Activated CD4-positive, alpha-beta memory T cell treated with anti-CD3 and anti-CD28 coated beads, Interleukin-2, amount 10 ng/mL, durations not matched to agents 7 days and 5 days (primary cell): ENCODE measurements at places on chromosomes 11 and 22. TPM values are rescaled to one million over a fixed set of nuclear protein-coding genes. Genes with fewer than 3 reads are reported as not detected.
A peak's percentile ranks its signal among the peaks of the same experiment; 100 is the strongest.

DNA sequence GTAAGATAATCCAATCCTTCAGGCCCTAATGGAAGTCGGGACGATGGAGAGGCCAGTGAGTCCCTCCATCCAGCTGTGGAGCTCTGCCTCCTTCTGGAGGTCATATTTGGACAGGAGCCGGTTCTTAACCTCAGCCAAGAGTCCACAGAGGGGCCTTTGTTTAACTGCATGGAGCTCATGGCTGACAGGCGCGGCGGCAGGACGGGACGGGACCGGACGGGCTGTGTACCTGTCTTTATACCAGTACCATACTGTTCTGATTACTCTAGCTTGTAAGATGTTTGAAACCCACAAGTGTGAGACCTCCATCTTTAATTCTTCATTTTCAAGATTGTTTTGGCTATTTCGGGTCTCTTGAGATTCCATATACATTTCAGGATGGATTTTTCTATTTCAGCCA lies 20.2 kb upstream of the SPATA19 start:
- H3K27me3 ChIP-seq: peaks cover 5% of the 10 kb centered on the region
- no peak overlapping the region for H3K4me3 ChIP-seq
- no peaks in the 10 kb centered on the region for H3K4me1 ChIP-seq

DNA sequence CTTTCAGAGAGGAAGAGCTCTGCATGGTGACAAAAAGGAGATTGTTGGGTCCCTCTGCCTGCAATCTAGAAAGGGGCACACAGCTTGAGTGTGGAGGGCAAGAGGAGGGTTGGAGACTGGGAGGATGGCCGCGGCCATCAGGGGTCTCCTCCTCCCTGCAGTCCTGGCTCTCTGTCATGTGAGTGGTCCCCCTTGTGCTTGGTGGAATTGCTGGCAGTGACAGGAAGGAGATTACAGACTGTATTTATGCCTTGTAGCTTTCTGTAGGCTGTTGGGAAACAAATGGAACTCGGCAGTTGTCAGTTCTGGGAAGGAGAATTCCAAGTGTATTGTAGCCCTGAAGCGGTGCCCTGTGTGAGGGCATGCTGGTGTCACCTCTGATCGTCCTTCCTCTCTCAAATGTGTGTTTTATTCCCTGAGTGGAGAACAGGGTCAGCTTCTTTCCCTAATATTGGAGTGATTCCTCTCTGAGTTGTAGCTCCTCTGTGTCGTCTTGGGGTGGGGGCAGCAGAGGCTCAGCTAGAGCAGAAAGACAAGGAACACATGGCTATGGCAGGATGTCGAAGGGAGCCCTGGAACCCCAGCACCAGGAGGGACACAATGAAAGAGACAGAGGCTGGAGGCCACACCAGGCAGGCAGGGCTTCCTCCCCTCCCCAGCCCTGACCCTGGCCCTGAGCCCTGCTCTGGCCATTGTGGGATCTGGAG lies 163.1 kb downstream of the PKNOX2 start:
- H3K27me3 ChIP-seq: peaks cover 40% of the 10 kb centered on the region
- H3K36me3 ChIP-seq: no peaks in the 10 kb centered on the region
- no peak for DNase-seq
- no peak overlapping the region for H3K27ac ChIP-seq

DNA sequence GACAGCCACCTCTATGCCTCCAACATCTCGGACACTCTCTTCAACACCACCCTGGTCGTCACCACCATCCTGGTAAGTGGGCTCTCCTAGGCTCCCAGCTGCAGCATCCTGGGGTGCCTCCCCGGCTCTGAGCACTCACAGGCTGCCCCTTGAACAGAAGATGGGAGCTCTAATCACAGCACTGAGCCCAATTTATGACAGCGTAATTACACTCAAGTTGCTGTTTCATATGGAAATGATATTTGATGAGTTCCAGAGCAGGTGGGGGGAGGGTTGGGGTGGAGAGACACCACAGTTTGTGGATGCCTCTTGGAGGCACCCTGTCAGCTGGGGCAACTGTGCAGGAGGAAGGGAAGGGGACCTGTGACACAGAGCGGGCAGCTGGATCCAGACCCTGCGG lies 125.3 kb upstream of the TBCEL start:
- H3K4me3 ChIP-seq: no peak overlapping the region
- peaks cover 7% of the 10 kb centered on the region for H3K27me3 ChIP-seq
- H3K4me1 ChIP-seq: no peaks in the 10 kb centered on the region
- DNase-seq: no peak

DNA sequence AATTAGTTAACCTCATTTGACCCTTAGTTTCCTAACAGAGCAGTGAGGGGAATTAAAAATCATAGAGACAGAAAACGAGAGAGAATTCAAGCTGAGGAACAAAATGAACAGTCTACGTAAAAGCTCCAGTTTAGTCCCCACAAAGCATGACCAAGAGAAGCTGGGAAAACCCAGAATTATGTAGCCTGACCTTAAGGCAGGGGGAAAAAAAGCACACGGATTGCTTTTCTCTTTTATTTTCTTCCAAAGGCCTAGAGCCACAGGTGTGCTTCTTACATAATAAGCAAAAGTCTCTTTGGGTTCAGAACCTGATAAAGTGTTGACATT lies 514 bp upstream of the AMBRA1 start:
- H3K4me1 ChIP-seq: peaks cover 51% of the 10 kb centered on the region
- no peak for DNase-seq
- H3K36me3 ChIP-seq: peaks cover 11% of the 10 kb centered on the region
- H3K4me3 ChIP-seq: peak overlapping the region; percentile 88
- H3K27me3 ChIP-seq: no peaks in the 10 kb centered on the region
- peak overlapping the region; percentile 71 for H3K27ac ChIP-seq

DNA sequence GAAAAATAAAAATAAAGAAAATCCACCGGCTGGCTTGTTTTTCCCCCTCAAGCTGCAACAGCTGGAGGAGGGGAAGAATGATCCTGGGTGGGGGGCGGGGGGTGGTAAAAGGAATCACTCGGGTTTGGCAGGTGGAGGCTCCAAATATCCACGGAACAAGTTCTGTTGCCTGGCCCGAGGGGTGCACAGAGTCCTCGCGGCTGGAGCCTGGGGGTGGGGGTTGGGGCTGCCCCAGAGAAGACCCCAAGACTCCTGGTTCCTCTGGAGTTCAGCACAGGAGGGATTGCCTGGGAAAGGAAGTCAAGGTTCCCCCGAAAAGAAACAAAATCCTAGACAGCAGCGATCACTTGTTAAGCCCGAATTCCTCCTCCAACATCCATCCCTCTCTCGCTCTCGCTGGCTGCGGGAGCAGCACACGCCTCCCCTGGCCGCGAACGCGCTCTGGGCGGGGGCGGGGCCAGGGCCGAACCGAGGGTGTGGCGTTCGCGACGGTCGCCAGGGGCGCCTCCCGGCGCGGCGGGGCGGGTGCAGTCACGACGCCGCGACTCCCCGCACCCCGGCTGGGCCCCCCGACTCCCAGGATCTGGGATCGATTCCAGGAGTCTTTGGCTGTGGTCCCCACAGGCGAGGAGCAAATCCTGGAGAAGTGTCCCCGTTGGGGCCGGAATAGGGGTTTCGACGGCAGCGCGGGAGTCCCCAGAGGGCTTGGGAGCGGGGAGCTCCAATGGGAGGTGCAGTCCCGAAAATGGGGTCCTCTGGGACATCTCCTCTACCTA lies at the start of gene KCNA4:
Gene KCNA4, minus strand, starts transcription at position 443 of the 776 bp plus-strand sequence. CDS start 4,352 bp downstream, outside the sequence.
- H3K36me3 ChIP-seq: no peaks in the 10 kb centered on the region
- H3K4me1 ChIP-seq: no peaks in the 10 kb centered on the region
- H3K27ac ChIP-seq: no peak within 1 kb of the TSS
- H3K4me3 ChIP-seq: no peak within 1 kb of the TSS
- peaks cover 23% of the 10 kb centered on the region for H3K27me3 ChIP-seq

- no peak for DNase-seq
- H3K36me3 ChIP-seq: no peaks in the 10 kb centered on the region
- H3K4me3 ChIP-seq: no peak overlapping the region
- no peaks in the 10 kb centered on the region for H3K4me1 ChIP-seq
Measured at GRCh38 chr22:45966895-45967365, 10.0 kb downstream of the WNT7B start.

GRCh38 chr11:110086892-110087309 lies 6.3 kb upstream of the ZC3H12C start:
- H3K27me3 ChIP-seq: peaks cover 28% of the 10 kb centered on the region
- no peaks in the 10 kb centered on the region for H3K36me3 ChIP-seq
- H3K27ac ChIP-seq: no peak overlapping the region
- H3K4me3 ChIP-seq: no peak overlapping the region
- no peak for DNase-seq

- no peaks in the 10 kb centered on the region for H3K36me3 ChIP-seq
- no peaks in the 10 kb centered on the region for H3K27me3 ChIP-seq
- H3K4me3 ChIP-seq: no peak overlapping the region
- H3K27ac ChIP-seq: no peak overlapping the region
- no peak for DNase-seq
Measured at GRCh38 chr11:1411301-1411700, 21.6 kb downstream of the BRSK2 start.

DNA sequence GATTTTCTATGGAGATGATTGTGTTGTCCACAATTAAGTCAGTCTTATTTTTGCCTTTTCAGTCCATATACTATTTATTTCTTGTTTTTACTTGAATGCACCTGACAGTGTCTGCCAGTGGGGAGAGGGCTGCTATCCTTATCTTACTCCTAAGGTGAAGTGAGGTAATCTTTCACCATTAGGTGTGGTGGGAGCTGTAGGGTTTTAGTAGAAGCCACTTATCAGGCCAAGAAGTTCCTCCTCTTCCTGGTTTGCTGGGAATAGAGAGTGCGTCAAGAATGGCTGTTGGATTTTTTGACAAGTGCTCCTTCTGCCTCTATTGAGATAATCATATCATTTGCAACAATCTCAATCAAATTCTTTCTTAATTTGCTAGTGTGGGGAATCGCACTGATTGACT lies 108.4 kb downstream of the KCNQ1 start:
- no peak overlapping the region for H3K4me3 ChIP-seq
- H3K36me3 ChIP-seq: no peaks in the 10 kb centered on the region
- no peak for DNase-seq
- peaks cover 4% of the 10 kb centered on the region for H3K4me1 ChIP-seq

GRCh38 chr11:17351510-17352176 lies at the start of gene NCR3LG1:
Gene NCR3LG1 (plus strand): TSS chr11:17351800. CDS start chr11:17351970, 170 bp downstream.
- peaks cover 48% of the 10 kb centered on the region for H3K27me3 ChIP-seq
- H3K4me1 ChIP-seq: peaks cover 35% of the 10 kb centered on the region

Gene CCDC88B
- 106 TPM for total RNA-seq

DNA sequence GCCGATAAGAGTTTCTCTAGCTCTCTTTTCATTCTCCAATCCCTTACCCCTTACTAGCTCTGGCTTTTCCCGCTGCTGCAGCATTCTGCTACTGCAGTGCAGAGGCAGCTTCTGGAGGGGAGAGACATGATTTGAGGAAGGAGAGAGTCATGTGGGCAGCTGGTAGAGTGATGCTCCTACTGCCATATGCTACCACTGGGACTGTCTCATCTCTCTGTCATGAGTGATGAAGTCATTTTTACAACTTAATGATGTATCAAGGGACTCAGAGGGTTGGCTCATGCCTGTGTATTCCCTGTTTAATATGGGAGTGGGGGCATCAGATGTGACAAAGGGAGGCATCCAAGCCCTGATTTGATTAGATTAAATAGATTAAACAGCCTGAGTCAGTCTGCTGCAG lies 11.3 kb downstream of the SLC17A6 start:
- no peak for DNase-seq
- no peaks in the 10 kb centered on the region for H3K4me1 ChIP-seq

DNA sequence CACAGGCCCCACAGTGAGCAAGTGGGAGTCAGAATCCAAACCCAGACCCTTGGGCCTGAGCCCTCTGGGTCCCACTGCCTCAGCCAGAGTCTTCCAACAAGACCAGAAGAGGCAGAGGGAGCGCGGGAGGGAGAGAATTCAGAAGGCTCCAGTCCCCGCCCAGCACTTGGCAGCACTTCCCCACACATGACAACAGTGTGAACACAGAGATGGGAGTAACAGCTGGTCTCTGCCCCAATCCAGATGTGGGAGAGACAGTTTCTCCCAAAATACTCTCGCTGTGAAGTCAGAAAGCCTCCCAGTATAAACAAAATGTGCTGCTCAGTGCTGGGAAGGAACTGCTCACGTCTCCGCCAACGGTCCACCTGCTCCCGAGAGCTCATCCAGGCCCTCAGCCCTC lies 219.9 kb downstream of the MN1 start:
- H3K27ac ChIP-seq: no peak overlapping the region
- H3K36me3 ChIP-seq: no peaks in the 10 kb centered on the region
- DNase-seq: no peak
- H3K27me3 ChIP-seq: no peaks in the 10 kb centered on the region
- H3K4me1 ChIP-seq: no peaks in the 10 kb centered on the region
- no peak overlapping the region for H3K4me3 ChIP-seq

Gene KCNJ4
- not detected for total RNA-seq

Gene DCPS
- 35.8 TPM for total RNA-seq

Gene HEPN1
- total RNA-seq: not detected

- no peak overlapping the region for H3K4me3 ChIP-seq
- peaks cover 12% of the 10 kb centered on the region for H3K4me1 ChIP-seq
- H3K27me3 ChIP-seq: peaks cover 24% of the 10 kb centered on the region
- peaks cover 2% of the 10 kb centered on the region for H3K36me3 ChIP-seq
- H3K27ac ChIP-seq: no peak overlapping the region
- DNase-seq: no peak
Measured at GRCh38 chr11:110085255-110085838, 7.8 kb upstream of the ZC3H12C start.

DNA sequence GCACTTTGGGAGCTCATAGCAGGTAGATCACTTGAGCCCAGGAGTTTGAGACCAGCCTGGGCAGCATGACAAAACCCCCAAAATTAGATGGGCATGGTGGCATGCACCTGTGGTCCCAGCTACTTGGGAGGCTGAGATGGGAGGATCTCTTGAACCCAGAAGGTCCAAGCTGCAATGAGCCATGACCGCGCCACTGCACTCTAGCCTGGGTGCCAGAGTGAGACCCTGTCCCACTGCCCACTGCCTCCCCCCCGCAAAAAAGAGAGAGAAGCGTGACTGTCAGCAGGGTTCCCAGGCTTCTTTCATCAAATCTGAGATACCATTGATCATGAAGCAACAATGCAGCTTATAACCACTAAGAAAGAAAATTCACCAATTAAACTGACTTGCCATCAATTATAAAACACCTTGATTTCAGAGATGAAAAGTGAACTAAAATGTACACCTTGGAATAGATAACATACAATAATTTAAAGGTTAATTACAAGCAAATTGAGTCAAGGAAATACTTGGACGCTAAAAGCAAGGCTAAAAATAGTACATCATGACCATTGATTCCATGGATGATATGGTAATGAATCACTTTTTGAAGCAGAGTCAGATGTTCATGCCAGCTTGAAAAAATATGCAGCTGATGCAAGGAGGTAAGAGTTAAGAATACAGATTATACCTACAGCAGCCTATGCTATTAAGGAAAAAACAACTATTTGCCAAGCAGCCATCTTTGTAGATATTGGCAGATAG lies 90.8 kb upstream of the ALKBH3 start:
- no peak for DNase-seq
- H3K36me3 ChIP-seq: peaks cover 11% of the 10 kb centered on the region
